ENCODE measurements at places on chromosomes 5 and 9.
A peak's percentile ranks its signal among the peaks of the same experiment; 100 is the strongest.

DNA sequence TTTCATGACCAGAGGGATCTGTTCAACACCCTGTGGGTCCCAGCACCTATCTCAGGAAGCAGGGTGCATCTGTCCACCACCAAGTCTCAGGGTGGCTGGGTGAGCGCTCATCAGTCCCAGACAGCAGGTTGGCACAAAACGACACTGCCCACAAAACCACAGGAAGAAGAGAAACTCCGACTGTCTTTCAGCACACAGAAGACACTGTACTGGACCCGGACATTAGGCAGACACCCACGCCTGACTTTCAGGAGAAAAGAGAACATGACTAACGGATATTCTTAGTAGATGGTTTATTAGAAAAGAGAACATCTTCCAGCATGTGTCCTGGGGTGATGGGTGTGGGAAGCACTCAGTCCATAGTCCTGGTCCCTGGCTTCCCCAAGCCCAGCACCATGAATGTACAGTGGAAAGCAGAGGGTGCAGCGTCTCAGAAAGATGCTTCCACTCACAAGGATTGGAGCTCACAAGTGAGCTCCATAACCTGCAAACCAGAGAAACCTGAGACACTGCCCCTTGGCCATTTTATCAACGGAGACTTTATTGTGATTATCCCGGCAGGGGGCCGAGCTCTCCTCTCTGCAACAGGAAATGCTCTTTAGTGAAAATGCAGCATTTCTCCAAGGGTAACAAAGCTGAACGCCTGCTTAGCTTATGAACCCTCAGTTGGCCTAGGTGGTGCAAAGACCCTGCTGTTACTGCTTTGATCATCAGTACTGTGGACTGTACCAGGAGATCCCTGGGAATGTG lies 35.8 kb upstream of the LCP2 start:
- DNase-seq: peak; percentile 79
- no peaks in the 10 kb centered on the region for H3K36me3 ChIP-seq

DNA sequence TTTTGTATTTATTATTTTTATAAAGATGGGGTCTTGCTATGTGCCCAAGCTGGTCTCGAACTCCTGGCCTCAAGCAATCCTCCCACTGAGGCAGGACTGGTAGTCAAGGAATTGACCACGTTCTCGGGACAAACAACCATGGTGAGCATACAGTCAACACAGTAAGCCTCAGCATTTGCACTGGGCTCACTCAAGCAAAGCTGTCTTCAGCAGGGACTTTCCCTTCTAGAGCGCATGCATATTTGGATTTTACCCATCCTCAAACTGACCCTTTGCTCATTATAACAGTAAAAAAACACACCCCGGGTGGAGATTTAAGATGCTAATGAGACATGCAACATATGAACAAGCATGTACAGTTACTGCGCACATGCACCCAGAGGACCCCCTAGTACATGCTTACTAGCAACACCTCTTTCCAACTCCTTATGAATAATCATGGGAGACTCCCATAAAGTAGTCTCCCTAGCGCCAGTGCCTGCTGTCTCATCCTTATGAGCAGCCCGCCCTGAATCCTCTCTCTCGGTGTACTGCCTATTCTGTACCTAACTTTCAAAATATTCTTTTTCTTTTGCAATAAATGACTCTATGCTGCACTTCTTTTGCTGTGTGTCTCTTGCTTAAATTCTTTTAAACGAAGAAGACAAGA lies 41.5 kb downstream of the C5orf22 start:
- no peaks in the 10 kb centered on the region for H3K4me1 ChIP-seq
- no peak overlapping the region for H3K4me3 ChIP-seq
- H3K27ac ChIP-seq: no peak overlapping the region
- no peak for DNase-seq

- H3K36me3 ChIP-seq: no peaks in the 10 kb centered on the region
- no peak overlapping the region for H3K4me3 ChIP-seq
- no peak overlapping the region for H3K27ac ChIP-seq
- peaks cover 5% of the 10 kb centered on the region for H3K27me3 ChIP-seq
- peaks cover 10% of the 10 kb centered on the region for H3K4me1 ChIP-seq
These were observed 167.0 kb downstream of the TTC39B start for GRCh38 chr9:15140051-15140450.

DNA sequence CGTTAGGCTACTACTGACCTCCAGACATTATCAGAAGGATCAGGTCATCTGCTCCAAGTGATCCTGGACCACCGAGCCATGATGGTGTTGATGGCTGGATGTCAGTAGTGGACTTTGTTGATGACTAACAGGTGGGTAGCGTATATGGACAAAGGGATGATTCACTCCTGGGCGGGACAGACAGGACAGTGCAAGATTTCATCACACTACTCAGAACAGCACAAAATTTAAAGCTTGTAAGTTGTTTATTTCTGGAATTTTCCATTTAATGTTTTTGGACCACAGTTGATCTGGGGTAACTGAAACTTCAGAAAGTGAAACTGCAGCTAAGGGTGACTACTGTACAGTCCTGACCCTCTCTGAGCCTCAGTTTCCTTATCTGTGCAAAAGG lies 12.7 kb downstream of the PDGFRB start:
- DNase-seq: no peak
- peaks cover 15% of the 10 kb centered on the region for H3K36me3 ChIP-seq
- no peaks in the 10 kb centered on the region for H3K27me3 ChIP-seq
- peak overlapping the region; percentile 3 for H3K27ac ChIP-seq
- no peak overlapping the region for H3K4me3 ChIP-seq

- no peaks in the 10 kb centered on the region for H3K4me1 ChIP-seq
- no peak for DNase-seq
- no peak overlapping the region for H3K27ac ChIP-seq
- H3K36me3 ChIP-seq: no peaks in the 10 kb centered on the region
- no peak overlapping the region for H3K4me3 ChIP-seq
These were observed 162.2 kb upstream of the STK32A start for GRCh38 chr5:147072622-147073021.

GRCh38 chr5:135386886-135387628 lies 12.0 kb downstream of the MACROH2A1 start:
- no peak overlapping the region for H3K4me3 ChIP-seq
- peaks cover 50% of the 10 kb centered on the region for H3K4me1 ChIP-seq
- peak overlapping the region; percentile 50 for H3K27ac ChIP-seq

- H3K27ac ChIP-seq: no peak overlapping the region
- peaks cover 16% of the 10 kb centered on the region for H3K27me3 ChIP-seq
- peaks cover 10% of the 10 kb centered on the region for H3K4me1 ChIP-seq
These were observed 82.3 kb downstream of the SLC1A3 start for GRCh38 chr5:36688722-36689121.

DNA sequence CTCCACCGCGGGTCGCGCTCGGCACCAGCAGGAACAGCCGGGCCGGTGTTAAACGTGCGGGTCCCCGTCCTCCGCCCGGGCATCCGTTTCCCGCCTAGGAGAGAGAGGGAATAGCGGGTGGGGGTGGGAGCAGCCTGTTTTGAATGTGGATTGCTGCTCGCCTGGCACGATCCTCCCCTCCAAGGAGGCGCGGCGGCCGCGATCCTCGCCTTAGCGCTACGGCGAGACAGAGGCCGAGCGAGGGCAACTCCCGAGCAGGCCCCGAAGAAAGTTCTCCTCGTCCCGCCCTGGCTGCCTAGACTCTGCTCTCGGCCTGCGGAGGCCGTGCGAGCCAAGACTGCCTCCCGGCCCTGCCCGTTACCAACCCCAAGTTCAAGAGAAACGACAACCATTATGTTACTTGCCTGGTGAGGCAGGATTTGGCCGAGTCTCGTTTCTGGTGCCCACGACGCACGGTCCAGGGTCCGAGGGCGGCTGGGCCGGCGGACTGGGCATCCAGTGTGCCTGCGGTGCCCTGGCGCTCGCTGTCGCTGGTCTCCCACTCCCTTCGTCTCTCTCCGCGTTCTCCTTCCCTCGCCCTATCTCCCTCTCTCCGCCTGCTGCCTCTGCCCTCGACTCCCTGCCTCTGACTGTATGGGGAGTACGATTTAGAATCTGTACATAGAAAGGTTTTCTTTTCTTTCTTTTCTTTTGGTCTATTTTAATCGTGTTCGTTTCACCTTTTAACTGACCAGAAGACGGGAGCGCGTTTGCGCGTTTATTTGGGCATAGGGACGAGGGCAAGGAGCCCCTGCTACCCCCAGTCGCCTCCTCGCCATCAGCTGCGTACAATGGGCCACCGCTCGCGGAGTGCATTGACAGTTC lies 724 bp downstream of the NR2F1-AS1 start:
- peak overlapping the region; percentile 69 for H3K4me3 ChIP-seq
- H3K4me1 ChIP-seq: peaks cover 19% of the 10 kb centered on the region
- H3K27ac ChIP-seq: peak overlapping the region; percentile 23
- no peaks in the 10 kb centered on the region for H3K36me3 ChIP-seq
- peaks cover 55% of the 10 kb centered on the region for H3K27me3 ChIP-seq
- DNase-seq: no peak

DNA sequence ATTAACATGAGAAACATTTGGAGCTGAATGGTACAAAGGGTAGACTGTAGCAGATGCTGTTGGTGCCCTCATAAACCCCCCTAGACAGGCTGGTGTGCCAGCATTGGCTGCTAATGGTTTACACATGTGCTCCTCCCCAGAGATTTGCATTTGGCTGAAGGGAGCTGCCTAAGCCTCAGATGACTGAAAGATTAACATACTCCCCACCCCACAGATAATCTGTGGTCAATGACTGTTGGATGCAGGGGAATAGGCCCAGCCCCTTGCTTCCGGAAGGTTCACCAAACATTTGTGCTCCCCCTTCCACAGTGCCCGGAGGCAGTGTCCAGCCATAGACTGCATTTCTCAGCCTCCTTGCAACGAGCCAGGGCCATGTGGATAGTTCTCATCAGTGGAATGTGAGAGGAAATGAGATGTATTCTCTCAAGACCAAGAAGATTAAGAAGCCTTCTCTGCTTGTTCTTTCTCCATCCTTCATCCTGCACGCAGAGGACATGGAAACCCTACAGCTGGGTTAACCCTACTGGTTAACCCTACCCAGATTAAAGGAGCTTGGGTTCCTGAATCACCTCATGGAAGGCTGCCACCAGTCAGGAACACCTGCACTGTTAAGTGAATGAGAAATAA lies 79.6 kb downstream of the PHAX start:
- H3K4me1 ChIP-seq: peaks cover 36% of the 10 kb centered on the region
- no peaks in the 10 kb centered on the region for H3K27me3 ChIP-seq
- no peak overlapping the region for H3K4me3 ChIP-seq
- H3K36me3 ChIP-seq: no peaks in the 10 kb centered on the region

GRCh38 chr5:112049738-112050137 lies 292.7 kb upstream of the NREP start:
- no peaks in the 10 kb centered on the region for H3K27me3 ChIP-seq
- H3K36me3 ChIP-seq: no peaks in the 10 kb centered on the region
- H3K27ac ChIP-seq: no peak overlapping the region

DNA sequence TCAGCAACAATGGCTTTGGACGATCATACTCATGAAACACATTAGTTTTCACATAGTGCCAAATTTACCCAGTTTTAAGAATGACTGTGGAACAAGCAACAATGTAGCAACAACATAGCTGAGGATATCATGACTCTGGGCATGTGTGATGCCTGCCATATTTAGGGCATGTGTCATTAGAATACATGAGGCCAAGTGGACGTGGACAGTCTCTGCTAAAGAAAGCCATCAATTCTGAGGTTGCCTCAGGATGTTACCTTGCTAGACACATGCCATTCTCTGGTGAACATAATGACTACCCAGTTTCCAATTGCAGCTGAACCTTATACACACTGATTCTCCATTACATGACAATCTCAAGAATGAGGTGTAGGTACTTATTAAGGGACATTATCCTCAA lies 103.3 kb upstream of the ADAMTS19 start:
- H3K36me3 ChIP-seq: no peaks in the 10 kb centered on the region
- H3K27ac ChIP-seq: no peak overlapping the region
- no peaks in the 10 kb centered on the region for H3K4me1 ChIP-seq
- DNase-seq: no peak
- H3K27me3 ChIP-seq: no peaks in the 10 kb centered on the region

- H3K4me3 ChIP-seq: peak overlapping the region; percentile 51
- peak; percentile 75 for DNase-seq
- peak overlapping the region; percentile 96 for H3K27ac ChIP-seq
- peaks cover 8% of the 10 kb centered on the region for H3K36me3 ChIP-seq
- no peaks in the 10 kb centered on the region for H3K27me3 ChIP-seq
These were observed 9.9 kb upstream of the NINJ1 start for GRCh38 chr9:93143830-93144530.

- H3K27me3 ChIP-seq: peaks cover 17% of the 10 kb centered on the region
- peaks cover 2% of the 10 kb centered on the region for H3K4me1 ChIP-seq
- H3K4me3 ChIP-seq: no peak overlapping the region
- H3K36me3 ChIP-seq: no peaks in the 10 kb centered on the region
- DNase-seq: no peak
- no peak overlapping the region for H3K27ac ChIP-seq
These were observed 54.4 kb downstream of the CMYA5 start for GRCh38 chr5:79743846-79744605.

GRCh38 chr9:69342769-69343168 lies 17.8 kb downstream of the ENTREP1 start:
- H3K4me1 ChIP-seq: no peaks in the 10 kb centered on the region
- no peak for DNase-seq
- H3K27me3 ChIP-seq: peaks cover 7% of the 10 kb centered on the region
- no peaks in the 10 kb centered on the region for H3K36me3 ChIP-seq

DNA sequence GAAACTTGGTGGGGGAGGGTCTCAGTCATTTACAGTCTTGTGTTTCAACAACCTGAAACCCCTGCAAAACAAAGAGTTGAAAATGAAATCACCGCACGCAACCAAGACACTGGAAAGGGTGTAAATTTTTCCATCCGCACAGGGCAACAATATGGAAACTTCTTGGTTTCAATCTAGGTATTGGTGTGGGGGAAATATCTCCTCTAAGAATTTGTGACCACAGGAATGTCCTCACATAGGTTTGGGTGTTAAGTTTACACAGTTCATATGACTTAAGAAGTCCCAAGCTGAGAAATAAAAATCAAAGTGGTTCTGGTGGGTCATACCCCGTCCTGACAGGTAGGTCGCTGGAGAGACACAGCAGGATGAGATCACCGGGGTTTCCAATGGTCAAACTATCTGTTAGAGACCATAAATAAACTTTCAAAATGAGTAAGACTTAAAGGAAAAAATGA lies 51.9 kb upstream of the PIP5K1B start:
- DNase-seq: no peak
- no peak overlapping the region for H3K4me3 ChIP-seq
- no peak overlapping the region for H3K27ac ChIP-seq
- H3K36me3 ChIP-seq: no peaks in the 10 kb centered on the region

GRCh38 chr9:89466451-89467277 lies 31.2 kb downstream of the SEMA4D start:
- DNase-seq: no peak
- peak overlapping the region; percentile 46 for H3K4me3 ChIP-seq
- H3K36me3 ChIP-seq: peaks cover 87% of the 10 kb centered on the region

DNA sequence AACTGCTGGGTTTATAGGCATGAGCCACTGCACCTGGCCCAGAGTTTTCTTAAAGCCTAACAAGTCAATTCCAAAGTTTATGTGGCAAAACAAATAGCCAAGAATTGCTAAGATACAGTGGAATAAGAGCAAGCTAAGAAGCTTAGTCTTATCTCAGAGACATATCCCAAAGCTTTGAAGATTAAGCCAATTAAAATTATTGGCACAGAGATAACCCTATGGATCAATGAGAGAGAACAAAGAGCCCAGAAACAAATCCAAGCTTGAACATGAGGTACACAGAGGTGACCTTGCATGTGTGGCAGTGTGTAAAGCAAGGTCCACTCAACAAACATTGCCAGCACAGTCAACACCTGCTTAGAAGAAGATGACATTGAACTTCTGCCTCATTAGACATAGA lies 13.3 kb downstream of the BTNL3 start:
- DNase-seq: no peak
- H3K36me3 ChIP-seq: no peaks in the 10 kb centered on the region
- peaks cover 3% of the 10 kb centered on the region for H3K27me3 ChIP-seq
- no peaks in the 10 kb centered on the region for H3K4me1 ChIP-seq
